Right lung (tissue), 10 donors: ENCODE measurements at places on chromosomes 11 and 22. TPM values are rescaled to one million over a fixed set of nuclear protein-coding genes. Genes with fewer than 3 reads are reported as not detected.
A peak's percentile ranks its signal among the peaks of the same experiment; 100 is the strongest.

The CCDC73 gene
- polyA plus RNA-seq = 0.16 TPM

The MMP26 gene
- not detected for polyA plus RNA-seq

The OR52N4 gene
- polyA plus RNA-seq = not detected

The LTBP3 gene
- polyA plus RNA-seq = 294 TPM

The EIF3D gene
- 274 TPM for polyA plus RNA-seq

The CENPM gene
- 17.4 TPM for polyA plus RNA-seq

The TECTA gene
- 2.0 TPM for polyA plus RNA-seq

The OR10W1 gene
- not detected for polyA plus RNA-seq

The SMIM38 gene
- 0.75 TPM for polyA plus RNA-seq

The KRTAP5-11 gene
- not detected for polyA plus RNA-seq

The NXPE2 gene
- 0.25 TPM for polyA plus RNA-seq

The RIMBP3B gene
- polyA plus RNA-seq = not detected

The C11orf98 gene
- polyA plus RNA-seq = 46.6 TPM

- DNase-seq = no peak
Observed at GRCh38 chr22:27726331-27726685, 75.2 kb downstream of the MN1 start.

GRCh38 chr22:27308513-27308912, 493.0 kb downstream of the MN1 start:
- no peak for DNase-seq

- no peak for DNase-seq
Observed at GRCh38 chr22:26527574-26528465, 15.5 kb upstream of the TFIP11 start.

- no peak for DNase-seq
Observed at GRCh38 chr11:95245038-95245437, 14.0 kb upstream of the SESN3 start.

DNA sequence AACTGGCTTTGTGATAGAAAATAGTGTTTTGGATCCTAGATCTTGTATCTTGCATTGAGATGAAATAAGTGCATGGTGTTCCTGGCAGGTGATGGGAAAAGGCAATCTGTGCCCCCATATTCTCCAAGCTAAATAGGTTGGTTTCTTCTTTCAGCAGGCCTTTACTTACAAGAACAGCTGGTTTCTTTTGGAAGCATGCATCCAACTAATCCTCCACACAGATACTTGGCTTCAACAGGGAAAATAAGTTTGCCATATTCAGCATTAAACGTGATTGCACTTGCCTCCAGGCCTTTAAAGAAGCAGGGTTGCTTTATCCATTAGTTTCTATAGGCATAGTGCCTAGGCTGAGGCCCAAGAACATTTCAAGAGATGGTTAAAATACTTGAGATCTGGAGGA, 59.9 kb downstream of the APIP start:
- DNase-seq = no peak

GRCh38 chr11:42661942-42662341, 649.9 kb upstream of the API5 start:
- no peak for DNase-seq

DNA sequence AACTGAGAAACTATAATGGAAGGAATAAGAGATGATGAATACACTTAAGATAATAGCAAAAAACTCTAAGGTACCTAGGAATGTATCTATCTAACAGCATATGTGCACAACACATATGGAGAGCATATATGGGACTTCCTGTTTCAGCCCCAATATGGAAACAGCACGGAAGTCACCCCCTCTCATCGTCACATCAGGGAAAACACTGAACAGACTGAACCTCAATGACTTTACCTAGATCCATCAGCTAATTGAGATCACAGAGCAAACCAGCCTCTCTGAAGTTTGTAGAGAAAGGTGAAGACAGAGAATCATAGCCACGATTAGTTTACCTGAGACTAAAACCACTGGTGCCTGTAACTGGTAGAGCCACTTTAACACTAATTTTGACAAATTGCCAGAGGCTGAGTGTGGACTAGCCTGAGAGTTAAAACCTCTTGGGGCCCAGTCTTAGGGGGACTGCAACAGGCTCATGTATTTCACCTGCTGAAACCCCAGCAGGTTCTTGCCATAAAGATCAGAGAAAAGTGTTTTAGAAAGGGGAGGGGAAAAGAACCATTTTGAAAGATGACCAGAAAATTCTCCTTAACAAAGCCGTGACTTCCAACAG, 722.6 kb downstream of the TBC1D22A start:
- DNase-seq = peak; percentile 56

GRCh38 chr11:62233730-62234129, 8.3 kb upstream of the SCGB1D2 start:
- no peak for DNase-seq

DNA sequence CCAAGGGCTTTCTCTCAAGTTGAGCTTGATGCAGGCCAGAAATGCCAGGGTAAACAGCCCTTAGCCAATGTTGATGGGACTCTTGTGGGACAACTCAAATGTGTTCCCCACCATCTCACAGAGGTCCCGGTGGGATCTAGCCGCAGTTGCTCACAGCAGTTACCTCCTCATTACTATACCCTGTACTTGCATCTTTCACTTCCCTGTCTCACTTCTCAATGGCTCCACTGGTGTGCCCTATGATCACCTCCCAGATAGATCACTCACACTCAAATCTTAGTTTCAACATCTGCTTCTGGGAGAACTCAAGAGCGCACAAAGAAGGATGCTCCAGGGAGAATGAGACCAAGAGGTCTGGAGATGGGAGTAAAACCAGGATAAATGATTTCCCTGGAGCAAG, 47.0 kb downstream of the RCN1 start:
- DNase-seq = no peak

GRCh38 chr11:98732947-98733346, 287.8 kb upstream of the CNTN5 start:
- no peak for DNase-seq

DNA sequence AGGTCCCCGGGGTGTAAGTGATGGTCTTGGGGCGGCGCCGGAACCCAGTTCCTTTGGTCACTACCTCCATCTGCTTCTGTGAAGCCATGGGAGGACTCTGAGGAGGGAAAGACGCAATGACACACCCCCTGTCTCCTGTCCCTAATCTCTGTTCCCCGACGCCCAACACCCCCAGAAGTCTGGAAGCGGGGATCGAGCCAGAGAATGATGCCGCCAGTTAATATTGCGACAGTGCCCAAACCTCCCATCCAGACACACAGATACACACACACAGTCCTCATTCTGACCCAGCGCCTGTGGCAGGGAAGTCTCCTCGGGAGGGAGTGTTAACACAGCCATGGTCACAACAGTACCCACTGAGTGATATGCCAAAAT, 352 bp downstream of the C22orf23 start:
- no peak for DNase-seq

DNA sequence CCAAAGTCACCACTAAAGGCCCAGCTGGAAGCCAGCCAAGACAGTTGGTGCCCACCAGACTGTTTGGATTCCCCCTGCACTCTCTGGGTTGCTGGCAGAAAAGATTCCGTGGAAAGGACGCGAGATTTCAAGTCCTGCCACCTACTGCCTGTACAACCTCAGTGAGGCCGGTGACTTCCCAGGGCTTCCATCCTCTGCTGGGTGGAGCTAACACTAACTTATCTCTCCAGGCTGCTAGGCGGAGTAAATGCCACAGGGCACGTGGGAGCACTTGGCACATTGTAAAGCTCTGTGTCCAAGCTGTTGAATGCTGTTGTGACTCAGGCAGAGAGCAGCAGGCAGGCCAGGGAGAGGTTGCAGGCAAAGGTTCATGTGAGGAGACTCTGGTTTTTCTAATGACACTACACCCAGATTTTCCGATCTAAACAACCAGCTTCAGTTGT, 50.9 kb upstream of the CDON start:
- peak; percentile 77 for DNase-seq

- no peak for DNase-seq
Observed at GRCh38 chr22:47329727-47330650, 567.5 kb downstream of the TBC1D22A start.

DNA sequence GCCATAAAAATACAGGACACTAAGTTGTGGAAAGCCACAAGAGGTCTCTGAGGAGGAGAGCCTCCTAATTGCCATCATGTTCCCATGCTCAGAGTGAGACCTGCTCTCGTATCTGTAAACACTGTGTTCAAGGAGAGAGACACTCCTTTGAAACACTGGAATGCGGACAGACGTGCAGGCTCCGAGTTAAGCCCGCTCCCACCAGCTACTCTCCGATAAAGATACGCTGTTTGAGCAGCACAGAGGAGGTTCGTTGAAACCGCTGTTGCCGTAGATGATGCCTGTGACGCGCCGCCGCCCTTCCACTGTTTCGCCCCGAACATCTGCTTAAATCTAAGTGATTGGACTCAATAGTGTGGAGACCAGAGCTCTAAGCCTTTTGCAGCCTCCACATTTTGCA, 25.1 kb downstream of the NUP50 start:
- DNase-seq = no peak

DNA sequence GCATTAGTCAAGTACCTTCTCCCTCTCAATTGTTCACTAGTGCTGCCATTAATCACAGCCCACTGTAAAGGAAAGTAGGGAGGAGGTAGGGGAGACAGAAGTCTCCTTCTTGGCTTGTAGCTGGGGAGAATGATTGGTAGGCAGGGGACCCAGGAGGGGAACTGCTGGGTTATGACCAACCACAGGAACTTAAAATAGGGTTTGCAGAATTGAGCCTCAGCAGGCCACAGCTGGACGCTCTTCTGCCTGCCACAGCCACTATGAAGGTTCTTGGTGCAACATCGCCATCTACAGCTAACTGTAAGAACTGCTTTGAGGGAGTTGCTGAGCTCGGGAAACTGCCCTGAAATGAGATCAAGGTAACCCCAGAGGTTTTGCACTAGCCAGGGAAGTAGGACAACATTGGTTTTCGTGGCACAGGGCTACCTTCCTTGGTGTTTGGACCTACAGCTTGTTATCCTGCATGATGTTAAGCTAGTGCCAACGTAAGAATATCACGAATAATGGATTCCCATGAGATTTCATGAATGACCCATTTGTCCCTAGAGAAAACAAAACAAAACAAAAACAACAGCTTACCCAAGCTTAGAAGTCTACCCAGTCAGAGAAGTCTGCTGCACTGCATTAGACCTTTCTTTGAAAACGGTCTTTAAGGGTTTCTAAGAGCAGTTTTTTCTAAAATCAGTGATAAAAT, 787.1 kb upstream of the API5 start:
- peak; percentile 56 for DNase-seq

GRCh38 chr11:15613789-15614188, 499.1 kb downstream of the INSC start:
- no peak for DNase-seq

GRCh38 chr11:71447791-71448256, 369 bp downstream of the DHCR7 start:
- DNase-seq = no peak

DNA sequence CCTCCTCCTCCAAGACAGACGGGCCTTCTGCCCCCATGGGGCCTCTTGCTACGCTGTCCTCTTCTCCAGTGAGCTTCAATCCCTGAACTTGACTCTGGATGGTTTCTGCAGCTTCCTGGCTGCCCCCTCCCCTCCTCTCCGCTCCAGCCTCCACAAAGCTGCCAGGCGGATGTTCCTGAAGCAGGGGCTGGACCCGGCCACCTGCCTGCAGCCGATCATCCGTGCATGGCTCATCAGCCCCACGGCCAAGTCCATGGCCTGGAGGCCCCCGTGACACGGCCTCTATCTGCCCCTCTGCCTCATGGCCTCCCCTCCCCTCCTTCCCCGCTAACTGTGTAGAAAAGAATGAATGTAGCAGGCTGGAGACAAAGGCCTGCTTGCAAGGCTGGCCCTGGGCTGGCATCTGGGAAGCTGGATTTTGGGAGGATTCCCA, 6.8 kb upstream of the SUN2 start:
- no peak for DNase-seq

GRCh38 chr11:123624974-123625373, 29.4 kb downstream of the SCN3B start:
- no peak for DNase-seq
